Stimulated activated CD8-positive, alpha-beta memory T cell treated with anti-CD3 and anti-CD28 coated beads, Interleukin-7, amount 100 ng/mL, for 24 hours (primary cell): ENCODE measurements at places on chromosomes 2 and 18.

- no peak for DNase-seq
Observed at GRCh38 chr2:164920430-164920829, 34.9 kb downstream of the SLC38A11 start.

DNA sequence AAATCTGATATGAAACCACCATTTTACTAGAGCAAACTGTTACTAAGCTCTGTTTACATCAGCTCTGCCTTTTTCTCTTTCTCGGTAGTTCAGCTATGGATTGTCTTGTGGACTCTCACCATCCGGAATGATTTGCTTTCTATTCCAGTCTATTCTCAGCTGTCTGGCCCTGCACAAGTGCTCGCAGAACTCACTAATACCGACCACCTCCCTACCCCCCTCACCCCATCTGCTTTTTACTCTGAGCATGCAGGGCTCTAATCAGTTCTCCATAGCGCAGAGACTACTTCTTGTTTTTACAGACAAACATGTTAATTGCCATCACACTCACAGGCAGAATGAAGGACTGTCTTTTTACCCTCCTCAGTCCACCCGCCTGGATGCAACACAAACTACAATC, 180.7 kb upstream of the POU3F3 start:
- DNase-seq = no peak

- DNase-seq = no peak
Observed at GRCh38 chr2:464562-465309, 176.8 kb upstream of the ALKAL2 start.

DNA sequence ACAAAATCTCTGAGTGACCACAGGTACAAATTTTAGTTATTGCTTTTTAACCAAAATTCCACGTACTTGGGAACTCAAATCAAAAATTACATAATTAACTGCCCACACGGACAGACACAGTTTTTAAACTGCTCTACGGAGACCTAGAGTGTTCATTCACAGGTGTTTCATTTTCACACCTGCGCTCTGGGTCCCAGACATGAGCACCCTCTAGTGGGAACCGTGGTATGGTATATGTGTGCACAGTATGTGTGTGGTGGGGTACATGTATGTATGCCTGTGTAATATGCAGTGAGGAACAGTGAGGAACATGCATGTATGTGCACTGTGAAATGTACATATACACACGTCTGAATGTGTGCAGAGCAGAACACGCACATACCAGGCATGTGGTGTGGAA, 65.0 kb downstream of the PPP4R1 start:
- DNase-seq = no peak

- DNase-seq = no peak
Observed at GRCh38 chr2:174765576-174765975, 1.3 kb upstream of the CHRNA1 start.

DNA sequence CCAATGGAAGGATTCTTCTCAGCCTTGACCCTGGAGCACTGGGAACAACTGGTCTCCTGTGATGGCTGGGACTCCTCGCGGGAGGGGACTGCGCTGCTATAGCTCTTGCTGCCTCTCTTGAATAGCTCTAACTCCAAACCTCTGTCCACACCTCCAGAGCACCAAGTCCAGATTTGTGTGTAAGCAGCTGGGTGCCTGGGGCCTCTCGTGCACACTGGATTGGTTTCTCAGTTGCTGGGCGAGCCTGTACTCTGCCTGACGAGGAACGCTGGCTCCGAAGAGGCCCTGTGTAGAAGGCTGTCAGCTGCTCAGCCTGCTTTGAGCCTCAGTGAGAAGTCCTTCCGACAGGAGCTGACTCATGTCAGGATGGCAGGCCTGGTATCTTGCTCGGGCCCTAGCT, 28.8 kb downstream of the LIPG start:
- DNase-seq = no peak

- DNase-seq = no peak
Observed at GRCh38 chr2:62941413-62941812, 109.2 kb upstream of the OTX1 start.

DNA sequence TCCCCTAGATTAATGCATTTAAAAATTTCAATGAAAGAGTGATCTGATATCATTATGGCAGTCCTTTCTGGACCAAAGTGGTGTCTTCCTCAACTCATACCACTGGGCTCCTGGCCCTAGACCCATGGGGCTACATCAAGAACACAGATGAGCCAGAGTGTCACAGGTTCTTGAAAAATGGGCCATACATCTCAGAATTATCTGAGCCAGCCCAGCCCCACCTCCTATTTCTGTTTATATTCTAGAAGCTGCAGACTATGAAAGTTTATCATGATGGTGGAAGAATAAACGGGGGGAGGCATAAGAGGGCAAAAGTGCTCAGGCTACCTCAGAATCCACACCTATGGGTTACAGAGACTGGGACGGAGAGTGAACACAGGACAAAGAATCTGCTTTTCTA, 120.6 kb upstream of the TACR1 start:
- DNase-seq = no peak

DNA sequence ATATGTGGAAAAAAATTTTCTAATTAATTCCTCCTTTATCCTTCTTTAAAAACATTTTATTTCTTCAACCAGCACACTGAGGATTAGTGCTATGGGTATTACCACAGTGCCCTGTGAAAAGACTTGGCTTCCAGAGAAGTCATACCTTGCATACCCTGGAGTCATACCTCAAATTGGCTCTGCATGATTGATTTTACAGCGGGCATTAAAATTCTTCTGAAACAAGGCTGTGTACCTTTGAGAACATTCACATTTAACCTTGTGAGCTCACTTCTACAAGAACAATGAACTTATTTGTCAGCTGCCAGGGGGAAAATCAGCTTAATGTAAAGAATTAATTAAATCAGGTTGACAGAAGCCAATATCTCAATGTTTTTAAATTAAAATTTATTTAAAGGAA, 44.6 kb downstream of the SLC35F5 start:
- DNase-seq = no peak

GRCh38 chr18:12013186-12013916, 32.0 kb downstream of the IMPA2 start:
- DNase-seq = no peak

GRCh38 chr2:174117951-174118930, 130.1 kb downstream of the OLA1 start:
- DNase-seq = no peak

DNA sequence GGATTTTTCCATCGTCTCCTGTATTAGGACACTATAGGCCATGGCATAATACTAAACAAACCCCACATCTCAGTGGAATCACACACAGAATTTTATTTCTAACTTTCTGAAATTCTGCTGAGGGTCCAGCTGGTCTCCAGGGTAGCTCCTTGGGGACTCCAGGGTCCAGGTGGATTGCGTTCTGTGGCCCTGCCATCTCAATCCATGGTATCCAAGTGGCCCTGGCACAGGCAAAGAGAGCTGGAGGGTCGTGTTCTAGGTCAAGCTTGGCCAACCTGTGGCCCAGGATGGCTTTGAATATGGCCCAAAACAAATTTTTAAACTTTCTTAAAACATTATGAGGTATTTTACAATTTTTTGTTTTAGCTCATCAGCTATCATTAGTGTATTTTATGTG, 134.6 kb downstream of the CTIF start:
- no peak for DNase-seq

DNA sequence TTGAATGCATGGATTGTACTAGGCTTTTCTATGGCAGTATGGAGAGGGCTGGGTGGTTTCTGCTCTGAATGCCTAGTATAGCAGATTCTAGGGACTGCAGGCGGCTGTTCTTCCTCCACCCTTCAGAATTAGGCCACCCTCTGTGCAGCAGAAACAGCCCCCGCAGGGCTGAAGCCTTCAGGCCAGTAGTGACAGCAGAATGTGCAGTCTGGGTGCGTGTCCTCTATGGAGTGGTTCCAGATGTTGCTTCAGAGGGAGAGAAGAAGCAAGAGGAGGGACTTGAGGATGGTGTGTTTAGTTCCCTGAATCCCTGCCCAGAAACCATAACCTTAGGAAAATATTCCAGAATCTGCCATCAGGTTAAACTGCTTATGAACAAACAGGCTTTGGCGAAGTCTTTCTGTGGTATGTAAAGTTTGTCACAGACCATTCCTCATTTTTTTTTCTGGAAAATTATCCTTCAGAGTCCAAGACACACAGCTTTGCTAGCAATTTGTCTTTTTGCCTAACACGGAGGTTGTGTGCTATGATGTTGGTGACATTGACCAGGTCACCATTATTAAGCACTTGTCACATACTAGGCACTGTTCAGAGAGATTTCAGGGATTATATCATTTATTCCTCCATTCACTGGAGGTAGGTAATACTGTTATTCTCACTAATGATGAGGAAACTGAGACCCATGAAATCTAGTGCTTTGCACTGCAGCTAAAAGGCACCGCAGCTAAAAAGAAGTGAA, 21.1 kb downstream of the CASP10 start:
- DNase-seq = no peak

DNA sequence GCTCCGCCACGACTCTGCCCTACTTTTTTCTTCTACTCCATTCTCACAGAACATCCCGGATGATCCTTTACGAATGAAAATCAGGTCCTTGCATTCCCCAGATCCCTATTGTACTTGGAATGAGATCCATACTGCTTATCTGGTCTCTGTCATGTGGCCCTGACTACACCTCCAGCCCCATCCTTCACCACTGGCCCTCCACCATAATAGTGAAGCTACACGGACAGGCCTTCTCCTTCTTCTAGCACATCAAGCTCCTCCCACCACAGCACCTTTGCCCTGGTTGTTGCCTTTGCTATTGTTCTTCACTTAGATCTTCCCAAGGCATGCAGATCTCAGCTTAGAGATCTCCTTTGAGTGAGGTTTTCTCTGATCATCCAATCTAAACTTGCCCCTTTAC, 20.1 kb upstream of the RMDN2 start:
- DNase-seq = no peak
